ENCODE measurements at places on chromosomes 5 and 9.

- DNase-seq: no peak
Observed at GRCh38 chr9:69466151-69466550, 141.1 kb downstream of the ENTREP1 start.

DNA sequence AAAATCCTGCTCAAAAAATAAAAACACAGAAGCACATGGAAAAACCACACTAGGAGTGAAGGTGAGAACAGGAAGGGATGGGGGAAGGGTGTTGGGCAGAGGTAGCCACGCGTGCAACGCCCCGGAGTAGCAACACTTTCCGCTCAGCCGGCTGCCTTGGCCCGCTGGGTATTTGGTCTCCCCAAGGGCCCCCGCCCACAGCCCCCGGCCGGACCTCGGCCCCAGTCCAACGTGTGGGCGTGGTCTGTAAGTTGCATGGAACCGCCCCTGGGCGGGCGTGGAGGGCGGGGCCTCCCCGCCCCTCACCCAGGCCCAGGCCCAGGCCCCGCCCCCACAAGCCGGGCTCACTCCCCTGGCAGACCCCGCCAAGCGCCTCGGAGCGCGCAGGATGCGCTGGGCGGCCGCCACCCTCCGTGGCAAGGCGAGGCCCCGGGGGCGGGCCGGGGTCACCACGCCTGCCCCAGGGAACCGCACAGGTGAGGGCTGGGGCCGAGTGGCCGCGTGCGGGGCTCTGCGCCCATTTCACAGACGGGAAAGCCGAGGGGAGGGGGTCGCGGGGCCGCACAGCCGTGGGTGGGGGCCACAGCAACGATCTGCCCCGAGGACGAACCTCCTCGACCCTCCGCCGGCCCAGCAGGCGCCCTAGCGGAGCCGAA is at the start of gene SUSD3:
Gene SUSD3, plus strand, starts transcription at position 347 of the 656 bp plus-strand sequence. Its CDS starts 42 bp downstream, at position 389.
- peak; percentile 85 for DNase-seq

GRCh38 chr9:136617746-136618579 is 44.8 kb upstream of the EGFL7 start:
- no peak for DNase-seq

- DNase-seq: no peak
Observed at GRCh38 chr5:156934450-156935211, 28.4 kb downstream of the TIMD4 start.

GRCh38 chr9:114261987-114262386 is 60.9 kb upstream of the ORM1 start:
- DNase-seq: no peak

- DNase-seq: no peak
Observed at GRCh38 chr9:133999851-134000265, 7.7 kb upstream of the VAV2 start.

DNA sequence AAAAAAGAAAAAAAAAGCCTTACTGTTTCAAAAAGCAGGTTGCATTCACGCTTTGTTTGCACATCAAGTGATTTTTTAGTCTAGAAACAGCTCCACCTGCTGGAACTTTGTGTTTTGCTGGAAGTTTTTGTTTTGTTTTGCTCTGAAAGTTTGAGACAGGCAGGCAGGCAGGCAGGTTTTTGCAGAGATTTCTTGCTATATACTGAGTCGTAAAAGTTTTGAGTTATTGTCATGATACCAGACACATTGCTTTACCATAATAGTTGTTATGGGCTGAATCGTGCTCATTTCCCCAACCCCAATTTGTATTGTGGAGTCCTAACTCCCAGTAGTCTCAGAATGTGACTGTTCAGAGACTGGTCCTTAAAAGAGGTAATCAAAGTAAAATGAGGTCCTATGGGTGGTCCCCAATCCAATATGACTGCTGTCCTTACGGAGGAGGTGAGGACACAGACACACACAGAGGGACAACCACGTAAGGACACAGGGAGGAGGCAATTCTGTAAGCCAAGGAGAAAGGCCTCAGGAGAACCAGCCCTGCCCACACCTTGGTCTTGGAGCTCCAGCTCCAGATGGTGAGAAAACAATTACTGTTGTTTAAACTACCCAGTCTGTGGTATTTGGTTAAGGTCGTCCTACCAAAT is 20.9 kb downstream of the OR2Y1 start:
- peak; percentile 11 for DNase-seq

- DNase-seq: no peak
Observed at GRCh38 chr5:15933259-15934207, 246.1 kb downstream of the MARCHF11 start.

DNA sequence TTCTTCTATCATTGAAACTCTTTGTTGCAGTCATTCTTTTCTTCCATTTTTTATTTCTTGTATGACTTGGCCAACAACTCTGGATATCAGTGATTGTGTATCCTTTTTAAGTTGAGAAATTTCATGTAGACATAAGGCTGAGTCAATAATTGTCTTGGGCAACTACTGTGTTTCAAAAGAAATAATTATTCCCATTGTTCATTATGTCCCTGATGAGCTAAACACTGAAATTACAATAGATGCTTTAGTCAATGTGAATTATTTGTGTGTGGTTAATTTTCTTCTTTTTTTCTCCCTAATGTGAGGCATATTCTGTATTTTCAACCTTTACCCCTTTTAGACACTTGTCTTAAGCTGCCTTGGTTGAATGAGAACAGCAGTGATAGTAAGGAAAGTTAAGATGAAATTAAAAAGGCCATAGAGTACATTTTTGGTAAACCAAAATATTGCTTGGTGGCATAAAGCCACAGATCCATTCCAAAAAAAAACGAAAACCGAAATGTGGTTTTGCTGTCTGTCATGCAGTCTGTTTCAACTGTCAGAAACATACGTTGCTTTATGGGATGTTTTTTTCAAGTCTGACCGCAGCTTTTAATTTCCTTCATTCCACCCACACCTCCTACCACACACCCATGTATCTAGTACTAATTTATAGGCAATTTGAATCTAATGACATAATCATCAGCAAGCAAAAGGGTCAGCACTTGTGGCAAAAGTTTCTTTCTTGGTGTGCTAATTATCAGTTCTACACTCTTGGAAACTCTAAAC is 21.1 kb downstream of the TLE4 start:
- no peak for DNase-seq

DNA sequence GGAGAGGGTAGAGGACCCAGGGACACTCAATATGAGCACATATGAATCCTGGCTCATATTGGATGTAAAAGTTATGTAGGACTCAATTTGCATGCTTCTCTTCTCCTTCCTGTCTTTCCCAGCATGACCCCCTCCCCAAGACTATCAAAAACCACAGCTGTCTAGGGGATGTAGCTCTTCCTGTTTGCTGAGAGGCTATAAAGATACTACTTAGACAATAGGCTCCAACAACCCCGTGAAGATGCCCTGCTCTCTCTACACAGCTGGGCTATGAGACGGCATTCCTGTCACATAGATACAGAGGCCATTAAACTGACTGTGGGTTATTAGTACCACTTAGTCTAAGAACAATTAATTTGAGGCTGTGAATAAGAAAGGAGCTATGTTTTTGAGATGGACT is 56.5 kb upstream of the PCSK1 start:
- no peak for DNase-seq

DNA sequence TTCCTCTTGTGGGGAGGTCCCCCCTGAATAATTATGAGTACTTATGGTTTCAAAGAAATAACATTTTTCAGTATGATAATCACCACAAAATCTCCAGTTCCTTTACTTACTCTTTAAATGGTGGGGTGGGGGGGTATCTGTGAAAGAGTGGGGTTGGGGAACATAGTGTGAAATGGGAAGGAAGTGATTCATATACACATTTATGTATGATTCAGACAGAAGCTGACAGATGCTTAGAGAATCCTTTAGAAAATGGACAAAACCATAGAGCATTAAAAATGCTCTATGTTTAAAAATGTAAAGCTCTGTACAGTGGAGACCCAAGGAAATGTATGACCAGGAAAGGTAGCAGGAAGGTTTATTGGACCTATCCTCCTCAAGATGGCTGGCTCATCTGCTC is 267.5 kb upstream of the GRIA1 start:
- DNase-seq: no peak

GRCh38 chr5:179290681-179291540 is 54.4 kb downstream of the ADAMTS2 start:
- DNase-seq: no peak

- no peak for DNase-seq
Observed at GRCh38 chr5:166086568-166086967, 2204.9 kb upstream of the WWC1 start.

DNA sequence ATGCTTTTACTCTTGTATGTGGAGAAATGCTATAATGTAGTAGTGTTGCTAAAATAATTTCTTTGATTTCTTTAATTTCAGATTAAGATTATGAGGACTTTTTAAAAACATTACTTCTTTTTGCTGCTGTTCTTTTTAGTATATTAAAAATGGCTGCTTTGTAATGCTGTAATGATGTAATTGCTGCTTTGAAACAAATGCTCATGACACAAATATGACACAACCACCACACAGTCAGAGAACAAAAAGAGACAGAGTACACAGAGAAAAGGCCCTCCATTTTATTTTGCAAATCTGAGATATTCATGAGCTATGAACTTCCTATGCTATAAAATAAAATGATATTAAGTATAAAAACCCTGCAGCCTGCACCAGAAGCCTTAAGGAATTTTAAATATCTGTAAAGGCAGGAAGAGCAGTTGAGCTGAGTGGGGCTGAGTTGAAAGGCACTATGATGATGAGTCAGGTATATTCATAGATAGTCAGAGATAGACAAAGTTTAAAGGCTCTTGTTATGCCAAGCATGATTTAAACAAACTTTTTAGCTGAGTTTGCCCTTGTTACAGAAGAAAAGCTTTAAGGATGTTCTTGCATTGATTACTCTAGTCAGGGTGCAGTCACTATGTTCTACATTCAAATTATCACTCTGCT is 5.1 kb upstream of the POU5F2 start:
- DNase-seq: no peak
